Neural crest cell (in vitro differentiated cells): ENCODE measurements at places on chromosomes 13 and 19.
A peak's percentile ranks its signal among the peaks of the same experiment; 100 is the strongest.

- DNase-seq, result no peak
Measured at GRCh38 chr19:17001603-17002183, 24.9 kb downstream of the CPAMD8 start.

DNA sequence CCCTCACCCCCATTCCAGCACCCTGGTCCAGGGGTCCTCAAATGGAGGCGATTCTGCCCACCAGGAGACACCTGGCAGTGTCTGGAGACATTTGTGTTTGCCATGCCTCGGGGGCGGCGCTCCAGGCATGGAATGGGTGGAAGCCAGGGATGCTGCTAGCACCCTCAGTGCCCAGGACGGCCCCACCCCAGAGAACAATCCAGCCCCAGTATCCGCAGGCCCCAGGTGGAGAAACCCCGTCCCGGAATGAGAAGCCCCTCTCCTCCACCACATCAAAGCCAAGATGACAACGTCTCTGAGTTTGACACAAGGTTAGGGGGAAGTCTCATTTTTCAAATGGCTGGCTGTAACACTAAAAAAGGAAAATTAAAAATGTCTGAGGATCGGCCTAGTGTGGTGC, 68.5 kb downstream of the INSR start:
- no peak for DNase-seq

- no peak for DNase-seq
Measured at GRCh38 chr13:99041337-99041736, 63.5 kb upstream of the DOCK9 start.

GRCh38 chr19:11699931-11700794, 38.6 kb downstream of the ZNF823 start:
- peak; percentile 22 for DNase-seq

DNA sequence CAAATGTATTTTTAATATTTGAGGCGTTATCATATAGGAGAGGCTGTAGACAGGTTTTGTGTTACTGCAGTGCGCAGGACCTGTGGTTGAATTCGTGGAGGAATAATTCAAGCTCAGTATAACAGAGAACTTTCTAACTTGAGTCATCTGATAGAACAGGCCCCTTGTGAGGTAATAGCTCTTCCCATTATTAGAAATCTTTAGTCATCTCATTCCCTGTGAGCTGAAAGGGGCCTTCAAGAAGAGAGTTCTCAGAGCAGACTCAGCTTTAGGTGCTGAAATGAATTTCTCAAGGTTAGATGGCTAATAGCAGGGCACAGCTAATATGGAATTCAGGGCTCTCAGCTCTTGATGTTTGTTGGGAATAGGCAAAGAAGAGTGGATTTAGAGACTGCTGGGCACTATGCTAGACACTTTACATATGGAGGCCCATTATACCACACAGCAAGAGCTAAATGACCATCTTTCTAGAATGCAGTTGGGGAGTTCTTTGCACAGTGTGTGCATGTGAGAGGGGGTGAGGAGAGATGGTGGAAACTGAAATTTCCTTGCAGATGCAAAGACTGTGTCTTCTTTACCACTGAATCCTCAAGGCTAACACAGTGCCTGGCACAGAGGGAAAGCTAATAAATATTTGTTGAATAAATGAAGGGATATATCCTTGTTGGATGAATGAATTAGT, 89.5 kb downstream of the DGKH start:
- no peak for DNase-seq

GRCh38 chr19:46998445-46999125, 21.1 kb upstream of the NPAS1 start:
- DNase-seq, result no peak

DNA sequence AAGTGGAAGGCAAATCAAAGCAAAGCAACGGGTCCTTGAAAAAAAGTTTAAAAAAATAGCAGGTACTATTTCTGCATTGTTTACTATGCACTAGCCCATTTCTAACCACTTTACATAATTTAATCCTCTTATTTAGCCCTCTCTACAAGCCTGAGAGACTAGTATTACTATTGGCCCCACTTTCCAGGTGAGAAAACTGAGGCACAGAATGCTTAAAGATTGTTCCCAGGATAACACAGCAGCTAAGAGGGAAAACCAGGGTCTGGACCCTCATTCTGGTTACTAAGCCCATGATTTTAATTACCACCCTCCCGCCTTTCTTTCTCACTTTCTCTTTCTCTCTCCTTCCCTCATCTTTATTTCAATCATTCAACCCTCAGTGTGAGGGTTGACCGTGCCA, 5.7 kb downstream of the ZSWIM9 start:
- no peak for DNase-seq

- peak; percentile 46 for DNase-seq
Measured at GRCh38 chr19:56637976-56638555, 4.9 kb upstream of the SMIM17 start.

GRCh38 chr13:50645092-50645491, 198.4 kb downstream of the DLEU7 start:
- DNase-seq, result no peak

- DNase-seq, result no peak
Measured at GRCh38 chr13:39760521-39760920, 105.1 kb downstream of the COG6 start.
